Tracheal epithelial cell (primary cell): ENCODE measurements at places on chromosomes 7 and 10. TPM values are rescaled to one million over a fixed set of nuclear protein-coding genes. Genes with fewer than 3 reads are reported as not detected.

Gene ASB13
- total RNA-seq: 11.8 and 23.9 TPM in 2 replicates

Gene DRGX
- not detected in 2 replicates for total RNA-seq

Gene PLCE1
- total RNA-seq: 0.48 and 0.85 TPM in 2 replicates

Gene OR2A42
- not detected in 2 replicates for total RNA-seq

Gene SEMA3A
- 25.6 and 138 TPM in 2 replicates for total RNA-seq

Gene ZNF488
- 0.24 and 1.1 TPM in 2 replicates for total RNA-seq

Gene FFAR4
- not detected in 2 replicates for total RNA-seq

Gene SPDYE8
- total RNA-seq: not detected in 2 replicates

Gene SAMD9
- 7.9 and 9.9 TPM in 2 replicates for total RNA-seq

Gene HOXA13
- not detected in 2 replicates for total RNA-seq

Gene CD36
- 9.2 and 14.7 TPM in 2 replicates for total RNA-seq

Gene ADIRF
- total RNA-seq: 2.4 and 72.5 TPM in 2 replicates

Gene SCART1
- 0.43 and 1.4 TPM in 2 replicates for total RNA-seq

Gene CYP2C19
- total RNA-seq: 0.21 TPM in 1 of 2 replicates, not detected in the other

Gene A1CF
- total RNA-seq: not detected in 2 replicates

Gene EPHA1
- 40.7 and 52.5 TPM in 2 replicates for total RNA-seq

Gene NKX1-2
- 1.5 and 2.2 TPM in 2 replicates for total RNA-seq

Gene JCAD
- total RNA-seq: 0.21 and 0.48 TPM in 2 replicates

Gene MYH16
- under 0.01 and 1.2 TPM in 2 replicates for total RNA-seq

Gene PRPS1L1
- total RNA-seq: not detected in 2 replicates

Gene PNLIPRP1
- not detected in 2 replicates for total RNA-seq

Gene SH2B2
- 4.9 and 7.0 TPM in 2 replicates for total RNA-seq

Gene FKBP6
- total RNA-seq: not detected in 2 replicates

Gene AKR1C8
- not detected in 2 replicates for total RNA-seq

Gene TAC1
- total RNA-seq: 2.9 TPM in 1 of 2 replicates, not detected in the other

Gene ACTR3C
- 4.5 and 11.6 TPM in 2 replicates for total RNA-seq

Gene DLX6
- not detected in 2 replicates for total RNA-seq

Gene PRSS37
- not detected in 2 replicates for total RNA-seq

Gene GLI3
- 2.2 and 2.3 TPM in 2 replicates for total RNA-seq

Gene FAM171A1
- total RNA-seq: 7.2 and 9.2 TPM in 2 replicates

Gene FXYD4
- total RNA-seq: not detected in 2 replicates

Gene CRTAC1
- total RNA-seq: under 0.01 TPM in 1 of 2 replicates, not detected in the other

Gene PHYHIPL
- under 0.01 TPM in 1 of 2 replicates, not detected in the other for total RNA-seq

Gene HEPACAM2
- total RNA-seq: not detected in 2 replicates

Gene SDK1
- 0.43 and 1.7 TPM in 2 replicates for total RNA-seq

Gene MRC1
- total RNA-seq: 0.21 and 0.24 TPM in 2 replicates

Gene ZPBP
- total RNA-seq: not detected in 2 replicates

Gene MYPN
- under 0.01 TPM in 1 of 2 replicates, not detected in the other for total RNA-seq
